ENCODE measurements at places on chromosomes 7 and 10.

GRCh38 chr7:41037691-41038090 lies 665.2 kb downstream of the INHBA start:
- DNase-seq = no peak

GRCh38 chr7:98399890-98400541 lies 874 bp downstream of the BAIAP2L1 start:
- DNase-seq = no peak

- DNase-seq = no peak
These were observed 17.6 kb downstream of the NEURL1 start for GRCh38 chr10:103510791-103511752.

DNA sequence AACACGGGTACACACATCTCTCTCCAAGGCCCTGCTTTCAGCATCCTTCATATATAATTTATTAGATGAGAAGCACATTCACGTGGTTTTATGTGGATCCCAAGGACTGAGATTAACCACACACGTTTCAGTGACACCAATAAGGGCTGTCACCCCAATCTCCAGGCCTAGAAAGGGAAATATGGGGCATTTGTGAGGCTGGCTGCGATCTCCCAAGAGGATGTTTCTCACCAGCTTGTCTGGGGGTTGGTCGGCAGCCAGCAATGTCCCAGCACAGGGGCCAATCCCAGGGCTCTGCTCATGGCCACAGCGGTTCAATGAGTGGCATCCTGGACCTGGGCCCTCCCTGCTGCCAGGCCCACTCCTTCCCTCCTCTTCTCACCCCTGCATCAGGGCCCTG lies 115.5 kb downstream of the ITIH5 start:
- no peak for DNase-seq

Measured in activated CD4-positive, alpha-beta T cell treated with anti-CD3 and anti-CD28 coated beads, Interleukin-2, Interleukin-4, amounts not matched to agents 100 ng/mL and 50 ng/mL, durations not matched to agents 16 hours and 8 hours (primary cell).